ENCODE measurements at places on chromosomes 5 and 9.

DNA sequence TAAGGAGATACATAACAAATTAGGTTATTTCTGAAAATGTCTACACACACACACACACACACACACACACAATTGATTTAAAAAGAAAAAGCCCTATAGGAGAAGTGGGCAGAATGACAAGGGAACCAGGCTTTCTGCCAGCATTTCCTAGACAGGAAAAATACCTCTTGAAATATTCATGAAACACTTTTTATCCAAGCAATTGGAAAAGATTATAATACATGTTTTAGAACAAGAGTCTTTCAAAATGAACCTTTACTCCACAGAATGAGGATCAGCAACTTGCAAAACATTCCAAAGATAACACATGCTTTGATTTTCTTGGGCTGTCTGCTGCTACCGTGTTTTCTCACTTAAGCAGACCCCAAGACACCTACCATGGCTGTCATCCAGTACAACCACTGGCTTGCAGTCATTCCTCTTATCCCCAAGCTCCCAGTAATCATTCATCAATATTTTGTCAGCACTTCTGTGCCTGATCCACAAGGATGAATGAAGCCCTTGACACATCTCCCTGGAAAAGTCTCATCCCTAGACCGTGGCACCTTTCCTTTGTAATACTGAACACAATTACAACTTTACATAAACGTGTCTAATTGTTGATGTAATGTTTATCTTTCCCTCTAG is 717.1 kb upstream of the ZNF608 start:
- no peak for DNase-seq

GRCh38 chr9:129561594-129562281 is 59.2 kb downstream of the C9orf50 start:
- DNase-seq = no peak

DNA sequence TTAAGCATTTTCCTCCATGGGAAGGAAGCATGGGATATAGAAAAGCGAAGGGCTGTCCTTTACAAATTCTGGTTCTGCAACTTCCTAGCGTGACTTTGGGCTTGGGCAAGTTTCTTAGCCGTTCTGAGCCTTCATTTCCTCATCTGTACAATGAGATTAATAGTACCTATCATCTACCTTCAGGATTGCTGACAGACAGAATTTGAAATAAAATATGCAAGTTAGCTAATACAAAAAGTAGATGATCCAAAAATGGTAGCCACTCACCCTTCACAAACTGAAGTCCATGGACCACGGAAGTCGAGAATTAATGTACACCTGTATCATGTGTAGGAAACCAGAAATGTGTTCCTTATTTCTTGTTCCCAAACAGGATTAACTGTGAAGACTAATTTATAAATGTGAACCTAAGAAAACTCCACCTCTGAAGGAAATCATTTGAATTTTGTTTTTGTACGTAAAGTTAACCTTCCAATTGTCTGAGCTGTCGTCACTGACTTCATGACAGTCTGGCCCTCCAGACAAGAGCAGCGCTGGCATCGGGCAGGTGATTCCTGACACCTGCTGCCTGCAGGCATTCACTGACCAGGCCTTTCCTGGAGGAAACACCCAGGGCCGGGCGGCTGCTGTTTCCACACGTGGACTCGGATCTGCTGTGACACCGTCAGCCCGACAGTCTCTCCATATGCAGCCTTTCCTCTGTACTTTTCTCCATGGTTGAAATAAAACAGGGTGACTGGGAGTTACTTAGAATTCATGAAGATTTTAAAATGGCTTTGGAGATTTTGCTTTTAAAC is 63.4 kb downstream of the PSMB7 start:
- no peak for DNase-seq

GRCh38 chr9:85173967-85174366 is 504.4 kb downstream of the NTRK2 start:
- no peak for DNase-seq

DNA sequence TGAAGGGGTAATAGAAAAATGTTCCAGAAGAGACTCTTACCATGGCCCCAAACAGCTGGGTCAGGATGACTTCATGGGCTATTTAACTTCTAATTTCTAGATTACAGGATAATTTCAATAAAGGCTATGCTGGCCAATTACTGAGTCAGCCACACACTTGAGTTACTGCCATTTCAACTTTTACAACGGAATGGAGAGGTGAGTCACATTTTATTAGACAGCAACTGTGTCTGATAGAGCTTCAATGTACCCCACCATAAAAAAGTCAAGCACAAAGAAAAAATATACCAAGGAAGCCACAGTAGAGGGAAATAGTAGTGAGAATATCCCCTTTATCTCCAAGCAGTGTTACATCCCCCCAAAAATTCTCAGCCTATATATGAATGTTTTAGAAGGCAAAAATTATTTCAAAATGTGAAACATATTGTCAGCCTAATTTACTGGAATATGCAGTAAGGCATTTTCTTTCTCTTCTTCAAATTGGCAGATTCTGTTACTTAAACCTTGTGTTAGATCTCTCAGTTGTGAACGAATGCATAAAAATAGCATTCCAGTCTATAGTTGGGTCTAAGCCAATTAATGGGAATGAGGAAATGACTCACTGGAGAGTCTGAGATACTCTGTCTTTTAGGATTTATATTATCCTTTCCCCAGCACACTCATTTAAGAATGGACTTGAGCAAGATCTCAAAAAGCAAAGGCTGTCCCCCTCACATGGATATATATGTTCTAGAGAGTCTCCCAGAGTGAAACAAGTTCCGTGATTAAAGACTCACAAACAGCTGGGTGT is 47.1 kb upstream of the RAI14 start:
- DNase-seq = no peak

All from activated CD4-positive, alpha-beta T cell treated with anti-CD3 and anti-CD28 coated beads for 24 hours (primary cell).